ENCODE measurements at places on chromosomes 7 and 10.

GRCh38 chr10:59577984-59578383 lies 131.7 kb downstream of the SLC16A9 start:
- no peak for DNase-seq

- no peak for DNase-seq
Observed at GRCh38 chr7:105734233-105734632, 142.2 kb downstream of the ATXN7L1 start.

- DNase-seq = no peak
Observed at GRCh38 chr7:74525881-74526280, 72.2 kb downstream of the GTF2IRD1 start.

DNA sequence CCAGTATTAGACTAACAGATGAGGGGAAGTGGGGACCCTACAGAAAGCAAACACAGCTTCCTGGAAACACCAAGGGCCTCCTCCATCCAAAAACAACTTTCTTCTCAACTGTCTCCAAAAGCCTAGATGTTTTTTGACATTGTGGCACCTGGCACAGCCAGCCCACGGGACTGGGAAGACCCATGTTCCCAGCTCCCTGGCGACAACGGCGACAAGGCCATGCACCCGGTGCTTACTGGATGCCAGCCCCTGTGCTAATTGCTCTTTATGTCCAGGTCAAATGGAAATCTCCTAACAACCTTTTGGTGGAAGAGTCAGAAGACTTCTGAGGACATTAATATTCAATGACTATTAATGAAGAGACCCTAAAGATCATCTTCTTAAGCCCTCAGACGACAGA lies 7.1 kb downstream of the FGFR2 start:
- no peak for DNase-seq

DNA sequence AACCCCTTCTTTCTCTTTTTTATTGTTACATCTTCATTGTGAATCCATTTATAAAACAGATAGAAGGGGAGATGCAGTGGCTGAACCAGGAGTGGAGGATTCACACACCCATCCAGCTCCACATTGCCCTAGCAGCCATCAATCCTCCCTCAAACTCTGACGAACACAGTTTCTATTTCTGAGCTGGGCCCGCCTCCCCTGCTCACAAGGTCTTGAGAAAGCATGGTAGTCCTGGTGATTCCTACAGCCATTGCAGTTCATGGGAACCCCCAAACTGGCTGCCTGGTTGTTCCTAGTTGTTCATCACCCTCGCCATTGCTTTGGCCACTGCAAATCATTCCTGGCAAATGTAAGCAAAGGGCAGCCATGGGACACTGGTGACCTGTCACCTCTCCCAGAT lies 258.5 kb upstream of the AOAH start:
- no peak for DNase-seq

DNA sequence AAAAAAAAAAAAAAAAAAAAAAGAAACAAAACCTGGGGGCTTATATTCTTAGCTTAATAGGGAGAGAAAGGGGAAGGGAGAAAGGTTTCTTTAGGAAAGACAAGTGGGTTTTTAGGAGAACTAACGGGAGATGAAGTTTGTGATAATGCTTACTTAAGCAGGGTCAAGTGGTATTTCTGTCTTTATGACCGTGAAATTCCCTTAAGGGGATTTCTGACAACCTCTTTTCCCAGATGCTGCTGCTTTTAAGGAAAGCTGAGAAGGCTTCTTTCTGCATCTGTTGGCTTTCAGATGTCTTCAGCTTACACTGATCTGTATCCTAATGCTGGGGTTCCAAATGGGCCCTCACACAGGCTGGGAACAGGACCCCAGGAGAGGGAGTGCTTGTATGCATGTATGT lies 42.6 kb downstream of the ADAMTS14 start:
- DNase-seq = no peak

GRCh38 chr10:68981074-68981473 lies 7.5 kb upstream of the KIFBP start:
- DNase-seq = no peak

DNA sequence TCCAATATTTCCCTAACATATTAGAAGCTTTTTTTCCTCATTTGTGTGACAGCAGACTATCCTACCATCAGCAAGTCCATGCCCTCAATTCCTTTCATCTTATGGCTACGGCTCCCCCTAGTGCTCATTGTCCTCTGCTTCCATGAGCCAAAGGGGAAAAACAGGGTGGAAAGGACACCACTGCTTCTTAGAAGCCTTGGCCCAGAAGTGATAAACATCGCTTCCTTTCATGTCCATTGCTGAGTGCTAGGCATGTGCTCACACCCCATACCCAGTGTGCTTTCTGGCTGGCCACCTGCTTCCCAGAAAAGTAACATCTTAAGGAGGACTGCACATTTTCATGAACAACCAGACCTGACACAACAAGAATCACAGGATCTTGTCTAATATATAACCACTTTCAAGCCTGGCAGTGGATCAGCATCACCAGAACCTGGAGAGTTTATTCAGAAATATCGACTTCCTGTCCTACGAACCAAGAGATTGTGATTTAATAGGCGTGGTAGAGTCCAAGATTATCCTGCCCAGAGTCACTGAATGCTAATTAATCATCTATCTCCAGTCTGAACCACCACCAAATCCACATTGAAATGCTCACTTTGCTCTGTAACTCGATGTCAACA lies 650.5 kb upstream of the SORCS1 start:
- DNase-seq = peak; percentile 24

- DNase-seq = no peak
Observed at GRCh38 chr7:64463636-64464375, 99.1 kb downstream of the ZNF680 start.

DNA sequence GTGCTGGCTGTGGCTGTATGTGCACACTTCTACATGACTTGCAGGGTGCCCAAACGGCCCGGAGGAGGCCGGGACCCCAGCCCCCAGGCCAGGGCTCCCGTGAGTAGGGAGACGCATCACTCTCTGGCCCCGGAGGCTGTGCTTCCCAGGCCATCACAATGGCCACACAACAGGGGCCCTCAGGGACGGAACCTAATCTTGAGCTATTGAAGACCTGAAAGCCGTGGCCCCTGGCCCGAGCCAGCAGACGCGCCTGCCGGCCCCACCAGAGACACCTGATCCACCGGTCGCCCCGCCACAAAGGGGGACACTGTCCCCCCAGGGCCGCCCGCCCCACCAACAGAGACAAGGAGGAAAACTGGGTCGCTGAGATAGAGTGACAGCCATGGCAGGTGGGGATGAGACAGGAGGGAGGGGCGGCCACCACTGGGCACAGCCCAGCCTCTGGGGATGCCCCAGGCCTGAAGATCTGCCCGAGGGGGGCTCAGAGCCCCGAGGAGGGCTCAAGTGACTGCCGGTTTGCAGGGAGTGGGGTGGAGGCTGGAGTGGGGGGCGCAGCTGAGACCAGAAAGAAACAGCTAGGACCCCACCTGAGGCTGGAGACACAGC lies 10.2 kb upstream of the LFNG start:
- no peak for DNase-seq

GRCh38 chr7:30459591-30460245 lies 18.9 kb downstream of the NOD1 start:
- DNase-seq = no peak

DNA sequence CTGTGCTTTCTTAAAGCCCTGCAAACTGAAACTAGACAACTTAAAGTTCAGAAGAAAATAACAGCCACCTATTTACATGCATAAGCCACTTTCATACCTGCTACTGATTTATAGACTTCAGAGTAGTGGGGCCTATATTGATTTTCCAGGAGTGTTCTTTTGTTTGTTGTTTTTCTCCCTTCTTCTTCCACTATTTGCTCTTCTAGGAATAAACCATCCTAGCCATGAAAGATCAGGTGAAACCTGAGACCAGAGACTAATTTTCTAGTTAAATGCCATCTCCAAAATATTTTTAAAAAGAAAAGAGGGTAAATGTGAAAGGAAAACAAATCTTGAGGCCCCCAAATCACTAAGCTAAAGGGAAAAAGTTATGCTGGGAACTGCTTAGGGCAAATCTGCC lies 72.4 kb upstream of the C1GALT1 start:
- DNase-seq = no peak

DNA sequence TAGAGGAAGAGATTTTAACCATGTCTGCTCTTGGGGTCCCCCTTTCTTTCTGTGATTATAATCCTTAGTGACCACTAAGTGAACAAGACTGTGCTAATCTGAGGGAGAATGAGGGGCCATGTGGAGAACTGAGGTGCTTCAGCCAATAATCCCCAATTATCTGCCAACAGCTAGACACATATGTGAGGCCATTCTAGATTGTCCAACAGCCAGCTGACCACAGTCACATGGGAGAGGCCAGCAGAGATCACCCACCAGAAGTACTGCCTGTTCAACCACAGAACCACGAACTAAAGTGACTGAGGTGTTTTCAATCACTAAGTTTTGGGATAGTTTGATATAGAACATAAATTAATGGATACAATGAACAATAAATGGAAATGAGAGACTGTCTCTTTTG lies 74.3 kb downstream of the SEMA3E start:
- no peak for DNase-seq

GRCh38 chr7:135169141-135169963 lies 1.2 kb downstream of the CYREN start:
- DNase-seq = peak; percentile 54

DNA sequence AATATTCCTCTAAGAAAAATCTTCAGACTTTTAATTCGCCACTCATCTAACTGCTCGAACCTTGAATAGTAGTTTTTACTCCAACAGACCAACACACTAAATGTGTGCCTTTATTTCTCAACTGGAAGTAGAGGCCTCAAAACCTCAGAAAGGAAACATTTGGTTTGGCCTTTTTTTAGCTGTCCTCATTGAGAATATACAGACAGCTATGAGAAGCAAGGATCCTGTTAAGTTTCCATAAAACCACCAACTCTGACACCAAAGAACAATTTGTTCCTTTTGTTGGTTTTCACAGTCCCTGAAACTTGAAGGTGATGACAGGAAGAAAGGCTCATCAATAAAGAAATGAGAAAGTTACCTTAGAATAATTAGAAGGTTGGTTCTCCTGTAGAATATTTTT lies 199.2 kb upstream of the MEOX2 start:
- DNase-seq = no peak

- DNase-seq = no peak
Observed at GRCh38 chr7:7351832-7352231, 169.5 kb downstream of the C1GALT1 start.

DNA sequence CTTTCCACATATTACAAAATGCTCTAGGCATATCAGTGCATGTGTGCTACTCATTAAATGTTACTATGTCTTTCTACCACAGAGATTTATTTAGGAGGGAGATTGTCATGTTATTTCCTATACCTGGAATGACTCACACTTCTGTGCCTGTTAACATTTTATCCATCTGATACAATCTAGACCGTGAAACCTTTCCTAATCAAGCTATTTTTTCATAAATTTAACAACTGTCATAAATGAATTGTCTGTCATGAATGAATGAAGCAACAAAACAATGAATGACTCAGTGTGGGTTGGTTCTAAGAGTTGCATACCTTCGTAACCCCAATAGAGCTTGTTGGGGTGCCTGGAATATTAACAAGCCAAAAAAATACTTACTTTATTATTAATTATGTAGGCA lies 554.3 kb downstream of the GRM8 start:
- peak; percentile 29 for DNase-seq

DNA sequence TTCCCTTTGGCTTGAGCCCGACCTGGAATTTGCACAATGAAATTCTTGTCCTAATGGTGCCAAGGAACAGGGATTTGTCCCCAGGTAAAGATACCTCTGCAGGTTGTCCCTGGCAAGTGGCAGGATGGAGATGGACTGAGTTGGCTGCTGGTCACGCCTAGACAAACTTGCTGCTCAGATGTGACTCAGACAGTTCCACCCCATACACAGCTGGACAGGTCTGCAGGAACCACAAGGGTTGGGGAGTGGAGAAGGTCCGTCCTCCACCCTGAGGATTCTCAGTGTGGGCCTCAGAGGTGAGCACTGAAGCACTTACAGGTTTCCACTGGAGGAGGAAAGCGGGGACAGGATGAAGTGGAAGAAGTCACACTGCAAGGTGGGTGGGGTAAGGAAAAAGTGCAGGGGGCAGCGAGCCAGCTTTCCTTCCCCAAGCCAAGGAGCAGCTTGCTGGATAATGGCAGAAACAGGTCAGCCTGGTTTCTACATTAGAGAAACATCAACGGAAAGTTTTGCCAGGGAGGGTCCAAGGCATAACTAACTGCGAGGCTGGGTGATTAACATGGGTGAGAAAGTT lies 20.5 kb downstream of the ITPRIP start:
- DNase-seq = no peak

GRCh38 chr10:113022265-113022664 lies 72.2 kb downstream of the TCF7L2 start:
- DNase-seq = no peak

- DNase-seq = no peak
Observed at GRCh38 chr7:69018200-69018599, 580.1 kb upstream of the AUTS2 start.

- DNase-seq = no peak
Observed at GRCh38 chr7:96407427-96407826, 85.5 kb upstream of the SLC25A13 start.

- DNase-seq = no peak
Observed at GRCh38 chr7:137001041-137001440, 132.6 kb downstream of the CHRM2 start.

- DNase-seq = no peak
Observed at GRCh38 chr7:126818393-126819196, 434.1 kb downstream of the GRM8 start.

DNA sequence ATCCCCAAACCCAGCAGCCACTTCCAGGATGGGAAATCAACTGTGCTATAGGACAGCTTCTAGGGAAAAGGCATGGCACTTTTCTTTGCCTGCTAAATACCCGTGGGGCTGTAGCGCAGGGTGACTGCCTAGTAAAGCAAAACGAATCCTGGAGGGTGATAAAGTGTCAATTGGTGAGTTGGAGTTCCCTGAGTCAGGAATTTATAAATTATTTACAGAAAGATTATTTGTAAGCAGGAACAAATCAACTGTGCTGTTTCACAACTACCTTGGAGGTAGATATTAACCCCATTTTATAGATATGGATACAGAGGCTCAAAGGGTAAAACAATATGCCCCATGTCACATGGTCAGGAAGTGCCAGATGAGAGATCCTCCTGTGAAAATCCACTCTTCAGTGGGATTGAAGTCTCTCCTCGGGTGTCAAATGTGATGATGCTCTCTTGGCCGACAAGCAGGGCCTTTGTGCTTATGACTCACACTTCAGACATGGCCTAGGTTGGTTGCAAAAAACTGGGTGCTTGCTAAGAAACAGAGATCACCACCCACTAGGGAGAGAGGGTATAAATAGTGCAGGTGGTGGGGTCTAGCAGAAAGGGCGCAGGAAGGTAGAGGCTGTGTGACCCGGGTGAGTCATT lies 383.2 kb upstream of the ZMIZ1 start:
- DNase-seq = no peak

DNA sequence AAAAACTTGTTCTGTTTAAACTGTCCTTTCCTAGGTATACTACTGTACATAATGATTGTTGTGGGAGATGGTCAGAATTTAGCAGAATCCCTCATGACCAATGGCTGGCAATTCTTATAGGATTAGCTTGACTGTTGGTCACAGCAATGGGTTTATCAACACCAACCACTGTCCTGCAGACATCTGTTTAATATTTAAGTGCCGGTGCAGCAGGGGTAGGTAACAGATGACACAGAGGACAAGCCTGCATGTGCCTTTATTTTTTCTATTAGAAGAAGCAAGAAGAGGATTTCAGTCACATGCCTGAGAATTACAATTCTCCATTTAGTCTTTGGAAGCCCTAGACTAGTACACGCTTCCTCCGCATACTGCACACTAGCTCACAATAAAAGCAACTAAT lies 48.4 kb downstream of the CCDC6 start:
- no peak for DNase-seq
